ENCODE measurements at places on chromosomes 3 and 15. TPM values are rescaled to one million over a fixed set of nuclear protein-coding genes. Genes with fewer than 3 reads are reported as not detected.

- no peak for DNase-seq
These were observed 17.3 kb upstream of the GBE1 start for GRCh38 chr3:81778678-81779182.

The ZNF662 gene
- total RNA-seq: 5.0 TPM

DNA sequence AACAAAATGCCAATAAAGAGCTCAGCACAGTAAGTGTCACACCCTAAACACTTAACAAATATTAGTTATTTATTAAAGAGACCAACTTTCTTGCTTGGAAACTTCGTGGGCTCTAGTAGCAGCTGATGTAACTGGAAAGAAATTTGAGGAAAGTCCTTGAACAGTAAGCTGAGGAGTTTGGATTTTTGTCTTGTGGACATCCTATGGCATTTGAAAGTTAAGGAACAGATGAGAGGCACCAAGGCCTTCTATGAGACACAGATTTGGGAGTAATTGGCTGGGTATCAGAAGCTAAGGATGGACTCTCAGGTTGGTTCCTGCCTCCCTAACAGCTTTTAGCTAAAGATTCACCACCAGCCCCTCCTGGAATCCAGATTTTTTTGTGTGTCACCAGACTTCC is 59.7 kb upstream of the FILIP1L start:
- DNase-seq: no peak

The TRIM42 gene
- not detected for total RNA-seq

The PCOLCE2 gene
- 20.7 TPM for total RNA-seq

DNA sequence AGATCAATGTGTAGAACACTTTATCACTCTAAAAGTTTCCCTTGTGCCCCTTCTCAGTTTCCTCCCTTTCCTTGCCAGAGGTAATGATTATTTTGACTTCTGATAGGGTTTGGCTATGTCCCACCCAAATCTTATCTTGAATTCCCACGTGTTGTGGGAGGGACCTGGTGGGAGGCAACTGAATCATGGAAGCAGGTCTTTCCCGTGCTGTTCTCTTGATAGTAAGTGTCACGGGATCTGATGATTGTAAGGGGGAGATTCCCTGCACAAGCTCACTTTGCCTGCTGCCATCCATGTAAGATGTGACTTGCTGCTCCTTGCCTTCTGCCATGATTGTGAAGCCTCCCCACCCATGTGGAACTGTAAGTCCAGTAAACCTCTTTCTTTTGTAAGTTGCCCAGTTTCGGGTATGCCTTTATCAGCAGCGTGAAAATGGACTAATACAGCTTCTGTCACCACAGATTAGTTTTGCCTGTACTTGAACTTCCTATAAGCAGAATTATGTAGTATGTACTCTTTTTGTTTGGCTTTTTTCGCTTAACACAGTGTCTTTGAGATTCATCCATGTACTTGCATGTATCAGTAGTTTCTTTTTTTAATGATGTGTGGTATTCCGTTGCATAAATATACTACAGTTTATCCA is 7.2 kb downstream of the FEM1B start:
- DNase-seq: no peak

DNA sequence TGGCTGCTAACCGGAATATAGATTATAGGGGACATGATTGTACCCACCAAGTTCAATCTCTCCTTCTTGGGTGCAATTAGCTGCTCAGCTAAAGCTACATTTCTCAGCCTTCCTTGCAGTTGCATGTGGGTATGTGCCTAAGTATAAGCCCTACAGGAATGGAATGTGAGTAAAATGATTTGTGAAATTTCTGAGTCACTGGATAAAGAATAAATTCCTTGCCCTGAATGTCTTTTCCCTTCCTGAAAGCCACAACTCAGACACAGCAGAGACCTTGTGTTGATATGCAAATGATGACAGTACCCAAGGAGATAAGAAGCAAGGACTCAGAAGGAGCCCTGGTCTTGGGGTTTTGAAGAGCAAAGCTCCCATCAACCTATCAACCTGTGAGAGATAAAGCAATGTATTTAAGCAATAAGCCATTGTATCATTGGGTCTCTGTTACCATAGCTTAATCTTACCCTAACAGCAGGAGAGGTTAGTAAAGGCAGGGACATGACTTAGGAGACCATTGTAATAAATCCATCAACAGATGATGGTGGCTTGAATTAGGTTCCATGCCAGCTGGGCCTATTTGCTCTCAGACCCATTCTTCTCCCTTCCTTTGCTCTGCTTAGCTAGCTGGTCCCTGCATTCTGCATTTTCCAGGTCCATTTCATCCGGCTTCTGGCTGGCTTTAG is 25.6 kb upstream of the ZNF280D start:
- no peak for DNase-seq

GRCh38 chr15:61118885-61119284 is 110.2 kb downstream of the RORA start:
- DNase-seq: no peak

The CATSPER2 gene
- total RNA-seq: 15.7 TPM

- no peak for DNase-seq
These were observed 37.8 kb upstream of the CTXND1 start for GRCh38 chr15:80289528-80290495.

The EID1 gene
- total RNA-seq: 114 TPM

The OR5K2 gene
- total RNA-seq: not detected

The RUBCN gene
- 77.5 TPM for total RNA-seq

Measured in upper lobe of left lung (tissue), 6 donors.